ENCODE measurements at places on chromosomes 12 and 14.

DNA sequence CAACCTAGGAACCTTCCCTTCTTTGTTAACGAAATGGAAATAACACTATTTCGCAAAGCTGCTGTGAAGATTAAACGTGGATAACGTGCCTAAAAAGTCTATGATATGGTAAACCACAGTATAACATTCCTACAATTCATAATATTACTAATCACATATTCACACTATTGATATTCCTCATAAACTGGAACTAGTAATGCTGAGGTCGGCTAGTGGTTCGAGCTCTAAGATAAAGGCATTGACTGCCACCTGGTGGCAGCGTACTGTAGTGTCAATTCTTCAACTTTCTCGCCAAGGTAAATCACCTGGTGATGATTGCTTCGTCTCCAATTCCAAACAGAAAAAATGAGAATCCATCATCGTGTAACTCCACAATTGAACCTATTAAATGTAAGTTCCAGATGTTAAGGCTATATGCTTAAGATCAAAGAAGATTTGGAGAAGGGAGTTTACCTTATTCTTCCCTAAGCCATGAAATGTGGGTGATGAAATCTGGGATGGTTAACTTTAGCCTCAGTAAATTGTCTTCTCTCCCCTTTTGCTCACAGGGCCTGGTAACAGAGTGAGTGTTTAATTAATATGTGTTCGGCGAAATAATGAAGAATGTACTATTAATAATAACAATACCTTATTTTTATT, 197.5 kb upstream of the TMEM132C start:
- peak; percentile 79 for DNase-seq

DNA sequence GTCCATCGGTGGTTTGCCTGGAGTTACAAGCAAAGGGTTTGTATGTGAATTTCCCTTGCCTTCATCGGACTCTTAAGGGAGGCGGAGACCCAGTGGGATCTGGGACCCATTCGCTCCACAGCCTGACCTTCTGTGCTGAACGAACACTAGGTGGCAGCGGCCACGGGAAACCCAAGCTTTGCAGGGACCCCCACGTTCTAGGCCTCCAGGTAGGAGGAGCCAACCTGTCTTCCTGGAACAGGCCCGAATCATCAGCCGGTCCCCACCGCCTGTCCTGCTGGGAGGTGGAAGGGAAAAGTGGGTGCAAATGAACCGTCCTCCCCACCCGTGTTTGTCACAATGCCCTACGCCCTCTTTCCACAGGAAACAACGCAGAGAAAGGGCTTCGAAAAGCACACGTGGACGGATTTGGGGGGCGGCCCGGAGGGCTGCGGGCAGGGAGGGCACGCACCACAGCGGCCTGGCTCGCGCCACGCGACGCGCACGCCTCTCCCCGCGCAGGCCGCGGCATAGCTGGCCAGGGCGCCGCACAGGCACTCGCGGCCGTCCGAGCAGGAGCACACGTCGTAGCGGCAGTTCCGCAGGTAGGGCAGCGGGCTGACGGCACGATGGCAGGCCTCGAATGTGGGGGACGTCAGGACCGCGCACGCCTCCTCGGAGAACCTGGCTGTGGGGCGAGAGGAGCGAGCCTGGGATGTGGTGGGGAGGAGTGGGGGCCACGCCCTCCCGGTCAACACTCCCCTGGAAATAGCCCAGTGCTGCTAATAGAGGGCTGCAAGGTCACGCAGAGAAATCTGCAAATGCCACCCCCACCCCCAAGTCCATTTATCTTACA, 67.8 kb downstream of the VWF start:
- DNase-seq = no peak

DNA sequence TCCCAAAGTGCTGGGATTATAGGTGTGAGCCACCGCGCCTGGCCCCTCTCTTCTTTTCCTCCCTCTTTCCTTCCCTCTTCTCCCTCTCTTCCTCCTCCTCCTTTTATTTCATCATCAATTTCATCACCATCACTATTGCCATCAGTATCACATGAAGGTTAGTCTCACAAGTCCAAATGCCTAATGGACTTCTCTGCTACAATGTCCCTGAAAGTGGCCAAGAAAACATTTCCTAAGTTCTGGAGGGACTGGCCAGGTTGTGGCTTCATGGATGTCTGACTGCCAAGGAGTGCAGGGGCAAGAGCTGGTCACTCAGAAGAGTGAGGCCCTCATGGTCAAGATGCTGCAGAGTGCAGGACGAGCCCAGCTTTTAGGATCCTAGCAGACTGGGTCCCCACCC, 97.6 kb downstream of the SYNE3 start:
- DNase-seq = no peak

DNA sequence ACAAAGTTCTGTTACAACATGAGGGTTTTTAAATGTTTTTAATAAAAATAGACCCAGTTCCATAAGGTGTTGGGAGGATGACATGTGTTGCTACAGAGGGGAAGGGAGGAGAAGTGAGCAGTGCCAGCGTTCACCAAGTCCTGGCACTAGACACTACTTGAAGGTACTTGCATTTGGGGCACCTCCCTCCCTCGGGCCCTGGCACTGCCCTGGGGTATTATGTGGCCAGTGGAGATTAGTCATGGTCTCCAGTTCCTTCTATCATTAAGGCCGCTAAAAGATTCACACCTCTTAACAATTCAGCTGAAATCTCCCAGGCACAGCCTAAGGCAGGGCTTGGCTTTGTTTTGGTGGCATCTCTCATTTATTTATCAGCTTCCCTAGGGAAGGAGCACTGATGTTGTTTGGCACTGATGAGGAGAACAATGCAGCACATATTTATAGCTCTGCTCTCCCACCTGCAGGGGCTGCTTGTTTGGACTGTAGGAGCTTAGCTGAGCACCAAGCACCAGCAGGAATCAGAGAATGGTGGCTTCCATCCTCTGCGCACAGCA, 155.5 kb upstream of the NTF3 start:
- DNase-seq = no peak

DNA sequence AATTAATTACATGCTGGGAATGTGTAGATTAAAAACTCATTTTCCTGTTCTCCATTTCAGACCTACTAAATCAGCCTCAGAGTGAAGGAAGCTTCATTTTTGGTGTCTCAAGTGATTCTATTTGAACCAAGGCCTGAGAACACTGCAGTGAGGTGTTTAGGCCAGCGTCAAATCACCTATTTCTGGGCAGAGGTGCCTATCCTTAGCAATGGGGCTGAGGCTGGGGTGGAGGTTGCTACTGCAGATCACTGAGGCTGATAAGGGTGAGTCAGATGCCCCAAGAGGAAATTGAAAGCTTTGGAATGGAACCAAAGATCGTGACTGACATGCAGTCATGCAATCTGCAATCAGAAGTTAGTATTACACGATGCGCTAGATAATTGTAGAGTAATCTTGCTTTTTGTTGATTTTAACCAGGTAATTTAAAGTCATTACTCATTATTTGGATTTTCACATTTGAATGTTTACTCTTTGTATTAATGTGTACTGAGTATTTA, 4.4 kb downstream of the TXNRD1 start:
- DNase-seq = peak; percentile 87
